ENCODE measurements at places on chromosomes 5 and 9.
A peak's percentile ranks its signal among the peaks of the same experiment; 100 is the strongest.

DNA sequence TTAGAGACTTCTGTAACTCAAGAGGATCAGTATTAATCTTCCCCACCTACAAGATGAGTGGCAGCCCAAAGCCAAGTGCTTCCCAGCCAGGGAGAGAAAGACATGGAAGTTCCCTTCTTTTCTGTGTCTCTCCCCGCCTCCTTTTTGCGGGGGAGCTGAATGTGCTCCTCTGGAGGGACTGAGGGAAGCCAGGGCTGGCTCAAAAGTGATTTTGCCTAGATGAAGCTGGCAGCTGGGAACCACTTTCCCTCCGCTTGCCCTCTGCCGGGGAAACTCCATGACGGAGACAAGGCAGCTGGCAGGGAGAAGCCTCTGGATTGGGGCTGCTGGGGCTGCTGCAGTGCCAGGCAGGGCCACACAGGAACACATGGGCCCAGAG, 24.4 kb downstream of the EGR1 start:
- DNase-seq = no peak

DNA sequence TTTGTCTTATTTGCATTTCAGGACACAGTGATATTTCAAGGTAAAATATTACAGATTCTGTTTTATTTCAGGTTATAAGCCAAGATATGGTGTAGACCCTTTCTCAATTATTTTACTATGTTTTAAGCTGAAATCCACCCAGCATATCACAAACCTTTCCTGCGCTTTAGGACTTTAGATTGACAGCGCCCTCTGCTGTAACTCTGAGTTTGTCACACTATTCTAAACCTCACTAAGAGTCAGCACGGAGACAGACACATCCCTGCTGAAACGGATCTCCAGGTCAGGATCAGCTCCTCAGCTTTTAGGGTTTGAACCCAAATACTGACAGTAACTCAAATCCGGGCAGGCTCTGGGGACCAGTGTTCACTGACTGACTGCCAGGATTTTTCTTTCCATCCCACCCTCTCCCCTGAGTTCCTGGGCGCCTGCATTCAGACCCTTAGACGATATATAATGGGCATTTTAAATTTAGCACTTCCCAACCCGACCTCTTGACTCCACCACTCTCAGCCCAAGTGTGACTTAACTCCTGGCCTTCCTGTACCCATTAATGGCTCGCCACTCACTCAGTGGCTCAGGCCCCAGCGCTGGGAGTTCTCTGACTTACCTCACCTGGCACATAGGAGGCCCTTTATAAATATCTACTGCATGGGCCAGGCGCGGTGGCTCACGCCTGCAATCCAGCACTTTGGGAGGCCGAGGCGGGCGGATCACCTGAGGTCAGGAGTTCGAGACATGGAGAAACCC, 33.5 kb downstream of the TLX3 start:
- no peak for DNase-seq

GRCh38 chr5:181204113-181204825, 727 bp downstream of the TRIM7 start:
- DNase-seq = no peak

GRCh38 chr5:100852988-100853449, 50.1 kb downstream of the ST8SIA4 start:
- DNase-seq = no peak

- no peak for DNase-seq
These were observed 61.9 kb upstream of the GPBP1 start for GRCh38 chr5:57111993-57112392.

- DNase-seq = no peak
These were observed 78.9 kb downstream of the PPP2R2B start for GRCh38 chr5:146799671-146800070.

DNA sequence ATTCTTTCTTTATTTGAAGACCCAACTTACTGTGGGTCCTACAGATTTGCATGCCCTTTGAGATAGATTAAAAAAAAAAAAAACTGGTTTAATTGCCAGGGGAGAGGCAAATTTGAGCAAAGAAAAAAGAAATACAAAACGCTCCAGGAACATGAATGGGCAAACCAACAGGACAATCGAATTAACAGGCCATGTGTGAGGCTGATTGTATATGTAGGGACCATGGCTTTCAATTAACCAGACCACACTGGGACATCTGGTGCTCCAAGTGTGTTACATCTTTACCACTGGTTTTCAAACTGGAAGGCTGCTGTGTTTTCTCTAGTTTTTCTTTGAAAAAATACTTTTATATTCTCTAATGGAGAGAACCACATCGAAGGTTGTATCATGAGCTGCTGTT, 612.1 kb upstream of the SEMA6A start:
- DNase-seq = no peak

- DNase-seq = no peak
These were observed 85.1 kb upstream of the RAI14 start for GRCh38 chr5:34570721-34571676.

DNA sequence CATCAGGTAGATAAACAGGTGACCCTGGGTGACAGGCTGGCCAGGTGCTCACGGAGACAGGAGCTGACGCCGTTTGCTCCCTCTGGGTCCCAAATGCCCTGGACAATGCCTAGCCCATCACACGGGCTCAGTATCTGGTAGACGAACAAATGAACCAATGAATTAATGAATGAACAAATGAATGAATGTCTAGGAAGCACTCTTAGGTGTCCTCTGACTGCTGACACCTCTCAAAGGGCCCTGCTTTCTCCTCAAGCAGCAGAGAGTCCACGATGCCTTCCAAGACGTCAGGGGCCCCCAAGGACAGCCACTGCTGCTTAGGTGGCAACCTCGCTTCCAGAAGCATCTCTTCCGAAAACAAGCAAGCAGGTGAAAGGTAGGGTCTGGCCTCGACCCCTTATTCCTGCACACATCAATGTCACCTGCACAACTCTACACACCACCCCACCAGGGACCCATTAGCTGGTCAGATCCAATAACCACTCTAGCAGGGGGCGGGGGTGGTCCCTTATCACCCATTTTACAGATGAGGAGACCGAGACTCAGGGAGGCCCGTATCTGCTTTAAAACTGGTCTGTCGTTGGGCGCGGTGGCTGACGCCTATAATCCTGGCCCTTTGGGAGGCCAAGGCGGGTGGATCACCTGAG, 45.2 kb downstream of the VAV2 start:
- no peak for DNase-seq

GRCh38 chr5:173320259-173320658, 8.0 kb downstream of the STC2 start:
- DNase-seq = no peak

- no peak for DNase-seq
These were observed 364.8 kb upstream of the TNC start for GRCh38 chr9:115482747-115483146.

- DNase-seq = no peak
These were observed 115.4 kb downstream of the OXCT1 start for GRCh38 chr5:41754857-41755256.

DNA sequence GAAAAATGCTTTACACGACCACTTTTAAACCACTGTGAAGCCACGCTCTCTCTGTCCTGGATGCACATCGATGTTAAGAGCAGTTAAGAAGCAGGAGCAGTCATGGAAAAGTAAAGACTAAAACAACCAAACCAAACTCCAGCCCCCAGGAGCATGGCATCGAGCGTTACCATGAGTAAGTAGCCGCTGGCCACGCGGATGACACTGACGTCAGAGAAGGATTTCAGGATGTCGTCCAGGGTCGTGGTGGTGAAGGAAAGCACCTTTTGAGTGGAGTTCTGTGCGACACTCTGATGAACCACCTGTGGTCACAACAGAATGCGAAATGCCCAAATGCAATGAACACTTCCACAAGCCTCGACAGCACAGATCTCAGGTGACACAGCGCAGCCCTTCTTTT, 38.9 kb downstream of the PTCH1 start:
- DNase-seq = no peak

DNA sequence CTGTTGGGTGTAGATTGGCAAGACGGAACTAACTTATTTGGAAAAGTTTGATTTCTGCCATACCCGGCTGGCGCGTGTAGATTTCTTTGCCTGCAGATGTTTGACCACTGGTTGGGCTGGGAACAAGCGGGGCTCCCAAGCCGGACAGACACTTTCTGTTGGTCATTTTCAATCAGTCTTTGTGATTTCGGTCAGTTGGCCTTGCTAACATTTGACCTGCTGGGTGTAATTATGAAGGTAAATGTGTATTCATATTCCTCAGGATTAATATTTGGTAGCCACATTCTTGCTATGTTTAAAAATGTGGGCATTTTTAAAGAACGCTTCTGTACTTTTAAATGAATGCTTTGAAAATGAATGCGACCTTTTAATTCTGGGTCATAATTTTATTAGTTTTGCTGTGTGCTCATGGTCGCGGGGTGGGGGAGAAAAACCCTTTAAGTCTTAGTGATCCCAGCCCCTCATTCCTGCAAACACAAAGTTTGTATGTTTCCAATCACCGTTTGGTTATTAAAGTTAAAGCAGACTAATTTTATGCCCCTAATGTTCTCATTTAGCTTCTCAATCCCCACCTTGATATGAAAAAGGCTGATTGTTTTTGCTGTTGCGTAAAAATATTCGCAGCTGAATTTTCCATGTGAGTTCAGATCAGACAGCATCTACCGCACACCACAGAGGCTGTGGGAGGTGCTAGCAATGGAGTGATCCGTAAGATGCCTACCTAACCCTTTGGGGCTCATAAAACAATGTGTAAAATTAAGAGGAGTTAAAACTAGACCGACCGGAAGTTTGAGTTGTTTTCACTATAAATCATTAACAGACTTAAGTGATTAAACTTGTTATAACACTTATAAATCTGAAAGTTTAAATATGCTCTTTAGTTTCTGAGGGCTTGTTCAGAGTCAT, 1.5 kb downstream of the RASGRF2 start:
- no peak for DNase-seq

DNA sequence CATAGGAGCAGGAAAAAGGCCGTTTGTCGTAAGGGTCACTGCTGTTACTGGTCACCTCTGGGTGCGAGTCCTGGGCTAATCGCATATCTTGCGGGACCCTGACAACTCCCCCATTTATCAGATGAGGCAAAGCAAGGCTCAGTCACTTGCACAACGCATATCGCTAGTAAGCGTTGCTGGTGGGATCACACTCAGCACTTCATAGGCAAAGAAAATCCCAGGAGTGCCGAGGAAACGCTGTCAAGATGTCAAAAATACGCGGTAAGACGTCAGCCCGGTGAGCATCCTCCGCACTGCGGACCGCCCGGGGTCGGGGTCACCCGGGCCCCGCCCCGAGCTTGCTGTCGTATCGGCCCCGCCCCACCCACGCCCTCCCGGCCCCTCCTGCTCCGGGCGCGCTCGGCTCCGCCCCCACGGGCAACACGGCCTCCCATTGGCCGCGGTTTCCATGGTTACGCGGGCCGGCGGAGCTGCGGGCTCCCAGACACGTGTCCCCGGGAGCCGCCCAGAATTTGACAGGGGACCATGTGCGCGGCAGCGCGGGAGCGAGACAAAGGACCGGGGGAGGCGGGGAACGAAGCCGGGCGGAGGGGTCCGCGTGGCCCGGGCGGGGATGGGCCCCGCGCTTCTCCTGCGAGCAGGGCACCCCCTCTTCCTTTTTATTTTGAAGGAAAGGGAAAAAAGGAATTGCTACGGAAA, 80.2 kb upstream of the IER5L start:
- DNase-seq = peak; percentile 61

DNA sequence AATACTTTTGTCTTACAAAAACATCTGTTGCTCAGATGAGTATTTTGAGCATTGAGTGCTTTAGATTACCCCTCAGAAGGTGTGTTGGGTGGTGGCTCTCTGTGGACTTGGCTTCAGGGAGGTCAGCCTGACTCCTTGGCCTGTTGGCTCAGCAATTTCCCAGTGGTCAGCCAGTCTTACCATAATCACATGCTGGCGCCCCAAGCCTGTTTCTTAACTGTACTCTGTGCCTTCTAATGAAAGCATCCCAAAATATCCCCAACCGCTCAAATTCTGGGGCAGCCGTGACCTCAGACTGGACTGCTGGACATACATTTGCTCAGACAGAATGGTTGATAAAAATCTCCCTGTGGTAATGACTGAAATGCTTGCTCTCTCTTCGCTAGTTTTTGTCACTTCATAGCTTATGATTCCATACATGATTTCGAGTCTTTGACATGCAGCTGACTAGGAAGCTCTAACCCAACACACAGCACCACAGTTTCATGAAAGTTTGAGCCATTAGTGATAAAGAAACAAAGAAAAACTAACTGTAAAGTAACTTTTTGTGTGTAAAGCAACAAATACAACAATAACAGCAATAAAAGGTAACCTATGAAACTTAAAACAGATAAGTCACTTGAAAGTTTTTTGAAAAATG, 562.2 kb upstream of the MEF2C start:
- no peak for DNase-seq
